DMS 273 treated with DMSO at 0.1 percent for 48 hours (cell line): ENCODE measurements at places on chromosomes 3 and 15.

- DNase-seq, result no peak
These were observed 91.2 kb downstream of the MB21D2 start for GRCh38 chr3:192826214-192827006.

- DNase-seq, result no peak
These were observed 55.6 kb downstream of the TMEM45A start for GRCh38 chr3:100548053-100548452.

DNA sequence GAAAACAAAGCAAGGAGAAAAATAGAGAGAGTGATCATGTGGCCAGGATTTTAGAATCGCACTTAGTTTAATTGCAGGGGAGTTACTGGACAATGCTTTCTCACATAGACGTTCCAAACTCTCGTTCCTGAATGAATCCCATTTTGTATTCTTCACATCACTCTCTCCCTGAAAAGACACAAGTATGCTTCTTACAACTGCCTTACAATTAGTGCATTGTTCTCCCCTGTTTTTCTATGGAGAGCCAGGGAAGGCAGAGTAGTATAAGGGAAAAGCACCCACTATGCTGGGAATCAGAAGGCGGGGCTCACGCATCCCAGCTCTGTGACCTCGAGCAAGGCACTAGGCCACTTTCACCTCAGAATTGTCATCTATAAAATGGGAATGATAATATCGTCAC, 14.4 kb downstream of the TMOD2 start:
- no peak for DNase-seq

DNA sequence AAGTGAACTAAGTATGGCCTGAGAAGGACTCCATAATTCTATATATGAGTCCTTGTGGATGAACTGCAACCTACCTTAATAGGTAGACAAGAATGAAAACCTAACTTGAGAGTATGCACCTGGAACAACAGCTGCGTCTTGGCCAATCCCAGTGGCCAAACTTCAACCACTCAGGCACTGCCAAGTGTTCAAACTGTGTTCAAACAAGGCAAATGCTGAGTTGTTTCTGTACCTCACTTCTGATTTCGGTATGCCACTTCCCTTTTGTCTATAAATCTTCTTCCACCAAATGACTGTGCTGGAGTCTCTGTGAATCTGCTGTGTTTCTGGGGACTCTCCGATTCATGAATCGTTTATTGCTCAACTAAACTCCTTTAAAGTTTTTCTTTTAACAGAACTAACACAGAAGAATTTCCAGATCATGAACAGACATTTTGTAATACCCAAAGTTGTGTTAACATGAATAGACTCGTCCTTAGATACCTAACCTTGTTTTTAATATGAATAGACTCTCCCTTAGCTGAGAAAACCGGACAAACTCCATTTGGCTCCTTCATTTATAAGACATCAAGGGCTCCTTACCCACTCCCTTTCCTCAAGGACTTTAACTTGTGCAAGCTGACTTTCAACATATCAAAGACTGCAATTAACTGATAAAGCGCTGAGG, 4.1 kb downstream of the ZNF717 start:
- no peak for DNase-seq

DNA sequence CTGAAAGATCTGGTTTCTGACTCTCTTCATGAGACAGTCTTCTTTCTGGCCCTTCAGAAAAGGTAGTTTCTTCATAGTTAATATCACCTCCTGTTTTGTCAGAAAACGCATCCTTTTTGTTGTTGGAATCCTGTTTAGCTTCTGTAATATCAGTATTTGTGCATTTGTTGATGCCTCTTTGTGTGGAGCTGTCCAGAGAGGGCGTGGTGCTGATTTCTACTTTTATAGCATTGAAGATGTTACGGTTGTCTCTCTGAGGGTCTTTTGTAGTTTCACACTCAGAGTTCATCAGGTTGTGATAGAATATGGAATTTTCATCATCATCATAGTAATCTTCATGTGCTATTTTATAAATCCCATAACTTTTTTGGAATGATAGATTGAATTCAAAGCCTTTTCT, 8.9 kb downstream of the GPR149 start:
- no peak for DNase-seq

DNA sequence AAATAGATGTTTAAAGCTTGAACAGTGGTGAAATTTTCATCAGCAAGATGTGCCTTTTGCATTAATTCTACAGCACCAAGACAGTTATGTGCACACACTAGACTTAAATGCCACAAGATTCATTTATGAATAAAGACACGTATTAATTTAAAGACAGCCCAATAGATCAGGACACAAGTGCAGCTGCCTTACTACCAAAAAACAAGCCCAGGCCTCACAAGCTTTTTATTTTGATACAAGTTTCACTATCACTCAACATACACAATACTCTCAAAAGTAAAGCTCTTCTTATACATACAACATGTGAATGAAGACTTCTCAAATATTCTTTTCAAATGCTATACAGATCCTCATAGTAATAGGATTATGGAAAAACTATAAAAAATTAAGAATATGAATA, 2.4 kb downstream of the ACAP2 start:
- DNase-seq, result no peak

DNA sequence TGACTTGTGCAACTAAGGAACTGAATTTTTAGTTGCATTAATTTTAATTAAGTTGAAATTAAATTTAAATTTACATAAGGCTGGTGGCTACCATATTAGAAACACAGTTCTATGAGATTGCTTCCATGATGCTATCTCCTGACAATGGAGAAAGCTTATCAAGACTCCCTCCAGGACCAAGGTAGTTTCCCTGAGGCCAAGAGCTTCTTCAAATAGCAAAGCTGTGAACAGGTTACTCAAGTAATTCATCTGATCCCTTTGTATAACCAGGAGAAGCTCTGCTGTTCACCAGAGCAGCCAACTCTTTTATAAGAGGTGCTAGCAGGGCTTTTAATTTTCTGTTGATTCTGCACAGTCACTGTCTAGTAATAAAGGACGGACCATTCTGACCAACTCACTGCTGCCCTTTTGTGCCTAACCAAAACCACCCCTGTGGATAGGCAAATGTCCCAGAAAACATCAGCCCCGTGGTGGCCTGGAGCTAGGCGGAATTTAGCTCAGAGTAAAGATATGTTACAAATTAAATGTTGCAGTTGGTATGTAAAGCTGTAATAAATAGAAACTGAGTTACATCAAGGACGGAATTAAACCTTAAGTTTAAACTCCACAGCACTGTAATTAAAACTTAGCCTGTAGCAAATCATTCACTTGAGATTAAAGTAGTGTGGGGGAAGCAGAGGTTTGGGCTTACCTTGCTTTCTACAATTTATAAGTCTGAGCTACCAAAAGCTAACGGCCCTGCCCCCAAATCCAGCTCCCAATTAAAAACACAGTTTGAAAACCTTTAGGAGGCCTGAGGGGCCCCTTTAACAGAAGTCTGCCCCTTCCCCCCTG, 55.6 kb upstream of the LRTM1 start:
- DNase-seq, result no peak

DNA sequence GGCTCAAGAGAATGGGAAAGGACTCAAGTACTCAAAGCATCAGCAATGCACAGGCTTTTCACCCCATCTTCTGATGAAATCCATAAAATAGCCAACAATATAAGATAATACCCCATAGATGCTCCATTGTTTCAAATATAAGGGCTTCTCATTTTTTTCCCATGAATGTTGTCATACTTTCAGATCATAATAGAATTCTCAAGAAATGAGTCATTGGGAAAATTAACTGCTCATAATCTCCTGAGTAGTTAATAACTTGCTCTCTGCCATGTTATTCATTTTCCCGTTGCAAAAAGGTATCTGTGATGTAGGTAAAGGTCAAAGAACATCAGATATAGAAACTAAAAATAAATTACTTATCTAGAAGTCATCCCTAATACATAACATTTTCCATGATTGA, 121.9 kb downstream of the NSUN3 start:
- DNase-seq, result no peak

DNA sequence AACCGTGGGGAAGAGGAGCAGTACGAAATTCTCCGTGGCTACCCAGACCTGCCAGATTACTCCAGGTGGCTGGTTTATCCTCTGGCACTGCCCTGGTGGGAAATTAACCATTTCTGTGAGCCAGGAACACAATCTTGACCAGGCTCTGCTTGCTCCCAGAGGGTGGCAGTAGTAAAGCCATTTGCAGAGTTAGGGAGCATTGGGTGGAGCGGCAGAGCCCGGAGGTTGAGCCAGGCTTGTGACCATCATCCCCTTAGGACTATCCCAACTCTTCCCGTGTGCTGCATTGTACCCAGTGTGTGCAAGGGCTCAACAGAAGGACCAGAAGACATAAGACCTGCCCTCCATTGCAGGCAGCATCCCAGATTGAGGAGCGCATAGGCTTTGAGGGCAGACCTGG, 5.3 kb downstream of the KNG1 start:
- DNase-seq, result no peak

DNA sequence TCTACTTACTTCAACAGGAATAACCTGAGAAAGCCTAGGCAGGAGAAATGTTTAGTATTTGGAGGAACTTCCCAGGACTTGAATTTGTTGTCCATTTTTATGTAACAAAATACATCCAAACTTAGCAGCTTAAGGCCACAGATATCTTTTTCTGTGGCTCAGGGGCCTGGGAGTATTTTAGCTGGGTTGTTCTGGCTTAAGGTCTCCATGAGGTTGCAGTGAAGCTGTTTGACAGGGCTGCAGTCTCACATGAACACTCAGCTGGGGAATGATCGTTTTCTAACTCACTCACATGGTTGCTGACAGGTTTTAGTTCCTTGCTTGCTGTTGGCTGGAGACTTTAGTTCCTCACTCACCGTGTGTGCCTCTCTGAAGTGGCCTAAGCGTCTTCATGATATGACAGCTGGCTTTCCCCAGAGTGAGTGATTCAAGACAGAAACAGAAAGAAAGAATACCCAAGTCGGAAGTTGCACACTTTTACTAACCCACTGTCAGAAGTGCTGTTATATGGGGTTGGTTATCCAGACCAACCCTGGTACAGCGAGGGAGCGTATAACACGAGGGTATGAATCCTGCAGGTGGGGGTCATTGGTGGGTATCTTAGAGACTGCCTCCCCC, 229.7 kb upstream of the TBL1XR1 start:
- no peak for DNase-seq

GRCh38 chr3:65230261-65231139, 542.7 kb upstream of the ADAMTS9 start:
- no peak for DNase-seq

DNA sequence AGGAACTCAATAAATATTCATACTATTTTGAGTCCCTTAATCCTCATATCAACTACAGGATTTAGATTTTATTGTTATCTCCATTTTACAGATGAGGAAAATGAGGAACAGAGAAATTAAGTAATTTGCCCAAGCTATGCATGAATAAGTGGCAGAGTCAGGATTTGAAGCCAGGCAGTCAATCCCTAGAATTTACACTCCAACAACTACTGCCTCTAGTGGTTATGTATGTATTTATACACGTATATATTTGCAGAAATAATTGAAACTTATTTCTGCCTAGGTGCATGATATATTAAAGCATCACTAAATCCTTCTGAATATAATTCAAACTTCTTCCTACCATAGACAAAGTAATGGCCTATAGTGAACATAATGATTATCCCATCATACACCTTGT, 137.4 kb downstream of the SERPINI1 start:
- DNase-seq, result no peak

DNA sequence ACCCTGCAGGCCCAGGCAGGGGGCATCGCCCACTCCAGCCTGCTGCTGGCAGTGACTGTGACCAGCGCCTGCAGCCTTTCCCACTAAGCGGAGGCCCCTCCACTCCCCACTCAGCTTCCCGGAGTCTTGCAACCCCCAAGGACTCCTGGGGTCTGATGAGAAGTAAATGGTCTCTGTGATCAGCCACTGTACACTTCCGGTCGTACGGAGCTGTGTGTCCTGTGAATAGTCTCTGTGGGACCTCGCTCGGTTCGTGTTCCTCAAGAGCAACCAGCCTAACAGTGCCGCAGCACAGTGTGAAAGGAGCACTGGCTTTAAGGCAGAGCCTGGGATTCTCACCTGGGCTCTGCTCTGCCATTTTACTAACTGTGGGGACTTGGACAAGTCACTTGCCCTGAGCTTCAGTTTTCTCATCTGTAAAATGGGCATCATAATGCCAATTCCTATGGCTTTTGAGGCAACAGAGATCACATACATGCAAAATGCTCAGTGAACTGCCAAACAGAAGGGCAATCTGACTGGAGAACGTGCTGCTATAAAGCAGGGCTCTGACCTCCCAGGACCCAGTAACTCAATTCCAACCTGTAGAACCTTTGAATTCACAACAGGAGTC, 26.7 kb downstream of the TMEM43 start:
- no peak for DNase-seq

GRCh38 chr3:61882253-61882652, 320.9 kb downstream of the PTPRG start:
- DNase-seq, result no peak

GRCh38 chr15:38660738-38661137, 96.1 kb upstream of the RASGRP1 start:
- DNase-seq, result no peak

- no peak for DNase-seq
These were observed 20.3 kb upstream of the CSPG4 start for GRCh38 chr15:75732809-75733451.

DNA sequence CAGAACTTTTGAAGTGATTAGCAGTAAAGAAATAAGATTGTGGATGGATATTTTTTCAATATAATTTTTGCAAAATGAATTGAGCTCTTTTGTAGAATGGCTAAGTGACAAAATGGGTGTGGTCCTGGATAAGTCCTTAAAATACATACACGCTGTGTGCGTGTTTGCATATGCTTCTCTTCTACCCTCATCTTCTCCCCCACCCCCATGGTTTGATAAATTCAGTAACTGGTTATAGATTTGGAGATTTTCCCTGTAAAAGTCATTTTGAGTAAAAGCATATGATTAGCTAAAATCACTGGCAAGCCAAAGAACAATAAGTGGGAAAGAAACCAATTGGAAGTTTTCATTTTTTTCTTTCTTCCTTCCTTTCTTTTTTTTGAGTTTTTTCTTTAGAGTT, 453.9 kb upstream of the MDFIC2 start:
- no peak for DNase-seq

DNA sequence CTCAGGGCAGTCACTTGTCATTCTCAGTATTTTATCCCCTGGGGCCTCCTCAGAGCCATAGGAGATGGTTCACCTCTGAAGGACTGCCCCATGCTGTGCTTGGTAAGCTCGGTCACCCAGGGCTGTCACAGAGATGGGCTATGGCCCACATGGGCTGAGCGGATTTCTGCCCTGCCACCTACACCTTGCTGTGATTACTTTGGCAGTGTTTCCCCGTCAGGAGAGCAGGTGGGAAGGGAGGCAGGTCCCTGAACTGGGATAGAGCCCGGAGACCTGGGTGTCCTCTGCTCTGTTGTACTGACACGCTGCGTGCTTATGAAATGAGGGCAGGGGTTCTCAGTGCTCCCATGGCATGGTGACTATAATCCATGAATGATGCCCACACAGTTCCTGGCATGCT, 48.9 kb downstream of the APBA2 start:
- DNase-seq, result no peak

- no peak for DNase-seq
These were observed 24.6 kb upstream of the GRIP2 start for GRCh38 chr3:14564741-14565140.

GRCh38 chr3:129614435-129614834, 8.0 kb upstream of the PLXND1 start:
- DNase-seq, result no peak

GRCh38 chr15:94610485-94610884, 379.1 kb downstream of the MCTP2 start:
- DNase-seq, result no peak
